ENCODE measurements at places on chromosomes 6 and 20.

DNA sequence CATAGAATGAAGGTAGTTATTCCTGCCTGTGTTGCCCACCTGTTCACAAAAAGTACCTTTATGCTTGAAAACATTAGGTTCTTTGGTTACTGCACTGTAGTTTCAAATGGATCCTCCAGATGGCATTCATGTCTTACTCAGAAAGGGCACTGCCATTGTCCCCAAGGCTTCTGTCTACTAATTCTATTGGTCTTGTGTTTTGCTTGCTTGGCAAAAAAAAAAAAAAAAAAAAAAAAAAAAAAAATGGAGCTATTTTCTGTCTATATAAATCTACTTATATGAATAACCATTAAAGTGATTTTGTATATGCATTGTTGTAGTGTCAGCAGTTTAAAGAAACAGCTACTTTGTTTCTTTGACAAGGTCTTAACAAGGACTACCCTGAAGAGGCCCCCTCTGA, 12.7 kb upstream of the EFHC1 start:
- peak; percentile 37 for DNase-seq

- DNase-seq: no peak
Observed at GRCh38 chr6:2947445-2947844, 23.9 kb downstream of the SERPINB6 start.

DNA sequence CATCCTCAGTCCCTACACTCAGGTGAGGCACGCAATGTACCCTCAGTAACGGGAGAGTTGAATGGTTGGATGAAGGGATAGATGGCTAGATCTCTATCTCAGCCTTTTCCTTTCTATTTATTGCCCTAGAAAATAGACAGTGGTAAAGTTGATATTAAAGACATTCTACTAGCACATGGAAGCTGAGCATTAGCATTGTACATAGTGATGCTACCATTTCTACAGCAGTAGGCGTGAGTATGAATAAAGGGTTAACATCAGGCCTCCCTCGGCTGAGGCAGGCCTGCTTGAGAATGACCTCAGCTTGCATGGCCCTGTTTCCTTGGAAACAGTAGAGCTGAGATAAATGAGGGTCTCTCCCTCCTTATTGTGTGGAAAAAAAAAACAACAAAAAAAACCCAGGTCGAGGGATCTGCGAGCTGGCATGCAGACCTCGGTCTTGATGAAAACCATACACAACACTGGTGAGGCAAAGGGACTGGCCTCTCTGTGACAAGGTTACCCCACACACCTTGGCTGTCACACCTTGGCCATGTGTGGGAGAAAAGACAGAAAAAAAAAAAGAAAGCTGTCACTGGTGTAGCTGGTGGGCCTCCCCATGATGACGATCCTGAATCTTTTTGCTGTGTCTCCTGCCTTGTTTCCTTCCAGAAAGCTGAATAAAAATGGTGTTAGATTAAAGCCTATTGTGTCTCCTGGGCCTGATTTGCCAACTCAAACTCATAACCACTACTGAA, 160.0 kb downstream of the HACE1 start:
- no peak for DNase-seq

- no peak for DNase-seq
Observed at GRCh38 chr20:39206899-39207564, 244.9 kb downstream of the DHX35 start.

GRCh38 chr20:41386502-41387427, 20.1 kb upstream of the EMILIN3 start:
- no peak for DNase-seq

GRCh38 chr6:129476810-129477209, 233.2 kb downstream of the ARHGAP18 start:
- DNase-seq: no peak

DNA sequence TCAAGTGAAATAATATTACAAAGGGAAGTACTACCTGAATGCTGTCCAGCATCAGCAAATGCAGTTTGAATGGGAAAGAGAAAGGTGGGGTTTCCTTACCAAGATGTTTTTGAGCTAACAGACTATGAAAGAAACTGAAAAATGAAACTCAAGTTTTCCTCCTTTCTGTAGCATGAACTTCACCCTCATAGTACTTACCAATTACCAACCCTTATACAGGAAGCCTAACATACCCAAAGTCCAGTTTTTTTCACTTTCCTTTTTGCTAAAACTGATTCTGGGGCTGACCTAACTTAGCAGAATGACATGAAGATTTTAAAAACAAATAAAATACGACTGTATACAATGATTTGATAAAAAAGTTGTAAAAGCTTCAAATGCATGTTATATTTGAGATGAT, 5.2 kb downstream of the ZNFX1 start:
- no peak for DNase-seq

GRCh38 chr6:75748003-75748742, 866 bp upstream of the MYO6 start:
- DNase-seq: no peak

DNA sequence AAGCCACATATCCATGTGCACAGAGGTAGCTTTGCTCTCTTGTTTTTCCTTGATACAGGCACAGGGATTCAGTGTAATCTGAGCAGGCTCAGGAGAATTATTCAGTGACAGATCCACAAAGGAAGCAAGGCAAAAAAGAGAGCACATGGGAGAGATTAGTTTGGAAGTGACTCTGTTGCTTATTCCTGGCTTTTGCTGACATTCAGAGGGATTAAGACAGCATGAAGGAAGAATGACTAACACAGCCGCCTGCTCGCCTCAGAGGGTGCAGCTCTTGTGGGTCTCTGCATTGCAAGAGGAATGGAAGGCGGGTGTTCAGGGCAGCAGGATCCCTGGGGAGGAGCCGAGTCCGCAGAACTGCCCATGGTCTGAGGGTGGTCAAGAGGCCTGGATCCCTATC, 203.4 kb upstream of the KCNQ5 start:
- no peak for DNase-seq

GRCh38 chr6:36201612-36202011, 5.1 kb downstream of the BRPF3 start:
- DNase-seq: no peak

DNA sequence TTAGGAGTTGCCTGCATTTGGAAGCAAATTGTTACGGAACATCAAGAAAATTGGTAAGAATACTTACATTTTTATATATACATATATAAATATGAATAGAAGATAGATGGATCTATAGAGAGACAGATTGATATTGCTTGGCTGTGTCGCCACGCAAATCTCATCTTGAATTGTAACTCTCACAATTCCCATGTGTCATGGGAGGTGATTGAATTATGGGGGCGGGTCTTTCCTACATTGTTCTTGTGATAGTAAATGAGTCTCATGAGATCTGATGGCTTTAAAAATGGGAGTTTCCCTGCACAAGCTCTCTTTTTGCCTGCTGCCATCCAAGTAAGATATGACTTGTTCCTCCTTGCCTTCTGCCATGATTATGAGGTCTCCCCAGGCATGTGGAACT, 180.8 kb upstream of the HEY2 start:
- DNase-seq: no peak

- DNase-seq: no peak
Observed at GRCh38 chr6:45743028-45743615, 272.5 kb downstream of the CLIC5 start.

DNA sequence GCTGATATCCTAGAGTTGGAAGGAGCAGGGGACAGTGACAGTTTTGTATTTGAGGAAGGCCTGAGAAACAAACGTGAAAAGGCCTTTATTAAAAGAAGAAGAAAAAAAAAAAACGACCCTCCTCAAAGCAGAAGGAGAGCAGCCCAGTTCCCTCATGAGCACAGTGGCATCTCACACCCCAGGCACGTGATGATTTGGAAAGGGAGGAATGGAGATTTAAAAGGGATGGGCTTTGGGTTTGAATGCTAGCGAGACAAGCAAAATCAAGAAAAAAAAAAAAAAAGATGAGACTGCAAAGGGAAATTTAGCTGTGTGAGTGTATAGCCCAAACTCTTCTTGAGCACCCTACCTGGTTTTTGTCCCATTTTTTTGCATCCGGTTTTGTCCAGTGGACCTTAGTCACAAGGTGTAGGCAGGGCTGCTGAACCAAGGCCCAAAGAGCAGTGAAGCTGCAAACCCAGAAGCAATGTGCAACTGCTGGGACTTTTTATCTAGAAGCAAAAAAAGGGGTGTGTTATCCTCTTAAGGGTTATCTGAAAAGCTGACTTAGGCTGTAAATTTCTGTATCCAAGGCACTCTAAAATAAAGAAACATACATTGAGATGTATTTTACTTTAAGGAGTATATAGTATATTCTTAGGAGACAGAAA, 54.5 kb upstream of the RREB1 start:
- no peak for DNase-seq

DNA sequence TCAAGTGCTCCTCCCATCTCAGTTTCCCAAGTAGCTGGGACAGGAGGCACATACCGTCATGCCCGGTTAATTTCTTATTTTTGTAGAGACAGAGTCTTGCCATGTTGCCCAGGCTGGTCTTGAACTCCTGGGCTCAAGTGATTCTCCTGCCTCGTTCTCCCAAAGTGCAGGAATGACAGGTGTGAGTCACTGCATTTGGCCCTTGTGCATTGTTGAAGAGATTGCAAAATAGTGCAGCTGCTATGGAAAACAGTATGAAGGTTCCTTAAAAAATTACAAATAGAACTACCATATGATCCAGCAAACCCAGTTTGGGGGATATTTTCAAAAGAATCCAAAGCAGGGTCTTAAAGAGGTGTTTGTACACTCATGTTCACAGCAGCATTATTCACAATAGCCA, 69.1 kb downstream of the GJA10 start:
- DNase-seq: no peak

DNA sequence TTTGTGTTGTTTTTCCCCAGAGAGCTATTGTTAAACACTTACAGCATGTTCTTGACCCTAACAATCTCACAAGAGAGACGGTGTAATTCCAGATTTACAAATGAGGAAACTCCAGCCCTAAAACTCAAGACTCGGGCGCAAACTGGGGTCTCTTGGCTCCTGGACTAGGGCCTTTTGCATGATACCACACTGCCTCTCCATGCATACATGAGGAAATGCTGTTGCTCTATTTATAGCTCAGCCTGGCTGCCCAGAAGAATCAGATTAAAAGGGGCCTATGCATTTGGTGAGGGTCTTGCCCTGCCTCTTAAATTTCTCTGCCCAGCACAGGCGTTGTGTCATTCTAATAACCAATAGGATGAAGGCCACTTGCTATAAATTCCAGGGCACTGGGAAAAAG, 30.5 kb upstream of the SNRPB2 start:
- DNase-seq: no peak

- no peak for DNase-seq
Observed at GRCh38 chr6:84625506-84625905, 138.9 kb downstream of the TBX18 start.

GRCh38 chr6:85354761-85355618, 94.9 kb upstream of the NT5E start:
- peak; percentile 11 for DNase-seq

- DNase-seq: peak; percentile 18
Observed at GRCh38 chr20:32474009-32474716, 111.0 kb downstream of the NOL4L start.

DNA sequence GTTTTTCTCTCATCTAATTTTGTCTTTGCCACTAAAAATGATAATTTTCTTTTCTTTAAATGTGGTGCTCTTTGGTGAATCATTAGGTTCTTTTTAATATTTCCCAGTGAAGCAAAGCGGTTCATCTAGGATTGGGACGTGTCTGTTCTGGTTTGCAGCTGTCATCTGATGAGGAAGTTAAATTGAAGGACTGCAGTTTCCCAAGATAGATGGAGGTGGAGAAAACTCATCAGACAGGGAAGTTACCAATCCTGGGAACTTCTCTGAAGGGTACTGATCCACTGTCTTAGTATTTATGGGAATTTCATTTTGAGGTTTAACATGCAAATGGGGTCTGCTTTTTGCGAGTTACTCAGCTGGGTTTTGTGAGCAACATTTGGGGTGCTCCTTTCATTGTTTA, 2.4 kb upstream of the AARS2 start:
- DNase-seq: no peak

- no peak for DNase-seq
Observed at GRCh38 chr6:44867571-44868334, 460.4 kb upstream of the RUNX2 start.

GRCh38 chr6:25675167-25675566, 23.2 kb downstream of the SCGN start:
- DNase-seq: no peak

DNA sequence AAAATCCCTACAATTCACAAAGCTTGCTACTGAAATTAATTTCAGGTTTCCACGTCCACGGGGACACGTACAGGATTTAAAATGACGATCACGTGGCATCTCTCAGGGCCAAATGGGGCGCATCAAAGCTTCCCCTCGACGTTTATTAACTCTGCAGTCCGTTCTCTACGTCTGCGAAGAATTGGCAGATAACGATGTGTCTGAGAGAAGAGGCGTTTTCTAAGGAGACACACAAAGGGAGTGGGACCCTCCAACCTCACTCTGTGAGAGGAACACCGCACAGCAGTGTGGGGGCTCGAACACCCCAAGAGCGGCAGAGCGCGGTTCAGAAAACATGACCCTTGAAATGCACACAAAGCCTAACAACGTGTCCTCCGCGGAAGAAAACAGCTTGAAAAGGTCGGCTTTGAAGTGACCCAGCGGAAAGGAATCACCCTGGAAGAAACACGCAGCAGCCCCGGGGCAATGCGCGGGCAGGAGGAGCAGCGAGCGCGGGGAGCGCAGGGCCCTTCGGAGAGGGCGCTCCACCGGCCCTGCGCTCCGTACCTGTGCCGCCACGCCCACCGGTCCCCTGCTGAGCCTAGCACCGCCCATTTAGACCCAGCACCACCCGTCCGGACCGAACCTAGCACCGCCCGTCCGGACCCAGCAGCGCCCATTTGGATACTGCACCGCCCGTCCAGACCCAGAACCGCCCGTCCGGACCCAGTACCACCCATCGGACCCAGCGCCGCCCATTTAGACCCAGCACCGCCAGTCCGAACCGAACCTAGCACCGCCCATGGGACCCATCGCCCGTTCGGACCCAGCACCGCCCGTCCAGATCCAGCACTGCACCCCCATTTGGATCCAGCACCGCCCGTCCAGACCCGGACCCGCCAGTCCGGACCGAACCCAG, 1.1 kb upstream of the AFDN start:
- DNase-seq: no peak

DNA sequence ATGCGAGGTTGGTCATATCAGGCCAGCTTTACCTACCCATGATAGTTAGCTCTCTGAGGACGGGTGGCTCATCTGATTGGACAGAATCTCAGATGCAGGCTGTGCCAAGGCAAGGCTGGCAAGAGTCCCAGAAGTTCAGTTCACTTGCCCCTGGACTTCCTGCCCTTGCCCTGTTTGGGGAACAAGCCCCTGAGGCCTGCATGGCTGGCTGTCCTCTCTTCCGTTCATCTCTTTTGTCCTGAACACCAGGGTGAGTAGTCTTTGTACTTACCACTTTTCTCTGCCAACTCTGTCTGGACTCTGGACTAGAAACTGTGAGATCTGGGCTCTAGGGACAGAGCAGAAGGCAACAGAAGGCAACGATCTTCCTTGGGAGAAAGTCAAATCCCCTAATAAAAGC, 769.9 kb downstream of the QKI start:
- DNase-seq: no peak

- DNase-seq: no peak
Observed at GRCh38 chr20:13325033-13325432, 104.0 kb downstream of the ISM1 start.

GRCh38 chr6:140806431-140806830, 1326.3 kb upstream of the GJE1 start:
- DNase-seq: no peak

Data from D721Med (cell line).